Renal cortex interstitium (tissue), 15 donors: ENCODE measurements at places on chromosomes 2 and 18. TPM values are rescaled to one million over a fixed set of nuclear protein-coding genes. Genes with fewer than 3 reads are reported as not detected.

GRCh38 chr2:239147376-239147775 lies 253.4 kb downstream of the HDAC4 start:
- no peak for DNase-seq

DNA sequence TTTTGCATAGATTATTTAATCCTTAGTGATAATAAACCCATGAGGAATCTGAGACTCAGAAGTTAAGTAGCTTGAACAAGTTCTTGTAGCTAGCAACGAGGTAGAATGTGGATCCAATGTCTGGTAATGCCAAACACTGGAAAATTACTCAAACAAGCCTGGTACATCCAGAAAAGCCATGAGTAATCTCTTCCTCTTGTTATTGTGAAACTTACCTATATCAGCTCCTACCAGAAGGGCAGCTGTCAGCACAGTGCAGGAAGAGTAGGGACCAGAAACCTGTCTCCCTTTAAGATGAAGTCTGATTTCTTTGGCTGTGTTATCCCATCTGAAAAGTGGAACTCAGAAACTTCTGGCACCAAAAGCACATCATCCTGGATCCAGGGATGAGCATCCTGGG lies 7.7 kb upstream of the SERPINB8 start:
- DNase-seq, result no peak

DNA sequence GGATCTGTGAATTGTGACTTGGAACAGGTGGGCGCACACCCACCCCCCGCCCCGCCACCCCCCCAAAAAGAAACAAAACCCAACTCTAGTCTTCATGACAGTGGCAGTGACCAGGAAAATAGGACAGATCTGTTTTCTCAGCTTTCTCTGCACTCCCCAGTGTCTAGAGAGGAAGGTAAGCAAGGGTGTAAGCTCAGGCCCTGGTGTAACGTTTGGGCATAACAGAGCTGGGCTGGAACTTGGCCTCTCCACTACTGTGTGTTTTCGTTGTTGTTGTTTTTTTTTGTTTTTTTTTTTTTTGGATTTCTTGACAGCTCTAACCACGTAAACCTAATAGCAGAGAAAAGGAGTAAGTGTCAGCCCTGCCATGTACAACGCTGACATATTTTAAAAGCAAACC lies 1160.8 kb downstream of the DPP10 start:
- DNase-seq, result no peak

DNA sequence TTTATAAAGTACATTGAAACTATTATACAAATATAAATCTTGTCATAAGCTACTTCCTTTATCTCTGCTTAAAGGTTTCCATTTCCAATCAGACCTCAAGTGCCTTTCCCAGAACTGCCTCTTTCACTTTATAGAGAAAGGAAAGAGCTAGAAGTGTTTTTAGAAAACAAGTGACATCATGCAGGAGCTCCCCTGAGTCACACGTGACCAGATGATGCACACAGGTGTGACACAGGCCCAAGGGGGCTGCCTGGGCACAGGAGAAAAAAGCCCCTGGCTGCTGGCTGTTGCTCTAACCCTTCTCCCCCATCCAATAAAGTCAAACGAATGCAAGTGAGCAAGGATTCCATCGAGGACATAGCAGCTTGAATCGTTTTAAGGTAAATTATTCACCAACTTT lies 21.4 kb upstream of the SH3BP4 start:
- DNase-seq, result no peak

GRCh38 chr2:190304404-190304803 lies 15.2 kb downstream of the HIBCH start:
- no peak for DNase-seq

ITGAV gene
- 75.5 TPM for polyA plus RNA-seq

DNER gene
- 57.8 TPM for polyA plus RNA-seq

LHCGR gene
- 0.40 TPM for polyA plus RNA-seq

FOXI3 gene
- polyA plus RNA-seq, result 0.17 TPM
